CD4-positive, alpha-beta T cell treated with Interferon alpha-2 for 1 hour (primary cell): ENCODE measurements at places on chromosomes 1 and 21.

DNA sequence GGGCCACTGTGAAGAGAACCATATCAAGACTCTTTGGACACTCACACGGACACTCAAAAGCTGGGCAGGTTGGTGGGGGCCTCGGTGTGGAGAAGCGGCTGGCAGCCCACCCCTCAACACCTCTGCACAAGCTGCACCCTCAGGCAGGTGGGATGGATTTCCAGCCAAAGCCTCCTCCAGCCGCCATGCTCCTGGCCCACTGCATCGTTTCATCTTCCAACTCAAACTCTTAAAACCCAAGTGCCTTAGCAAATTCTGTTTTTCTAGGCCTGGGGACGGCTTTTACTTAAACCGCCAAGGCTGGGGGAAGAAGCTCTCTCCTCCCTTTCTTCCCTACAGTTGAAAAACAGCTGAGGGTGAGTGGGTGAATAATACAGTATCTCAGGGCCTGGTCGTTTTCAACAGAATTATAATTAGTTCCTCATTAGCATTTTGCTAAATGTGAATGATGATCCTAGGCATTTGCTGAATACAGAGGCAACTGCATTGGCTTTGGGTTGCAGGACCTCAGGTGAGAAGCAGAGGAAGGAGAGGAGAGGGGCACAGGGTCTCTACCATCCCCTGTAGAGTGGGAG is 36.3 kb upstream of the TDRD10 start:
- no peak for DNase-seq

GRCh38 chr21:46492851-46493250 is 34.2 kb downstream of the DIP2A start:
- DNase-seq = no peak

DNA sequence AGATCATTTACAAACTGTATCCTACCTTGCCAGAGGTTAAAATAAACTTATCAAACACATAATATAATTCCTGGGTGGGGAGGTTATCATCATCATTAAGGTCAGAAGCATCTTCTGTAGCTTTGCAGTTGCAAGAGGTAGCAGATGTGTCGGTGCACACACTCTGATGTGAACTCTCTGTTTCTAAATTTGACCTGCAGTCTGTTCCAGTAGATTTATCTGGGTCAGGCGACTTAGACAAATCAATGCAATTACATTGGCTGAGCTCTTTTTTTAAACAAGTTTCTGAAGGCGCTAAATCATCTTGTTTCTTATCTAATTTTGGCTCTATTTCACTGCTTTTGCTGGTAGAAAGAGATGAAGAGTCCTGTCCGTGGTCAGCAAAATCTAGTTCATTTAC is 70.4 kb downstream of the PRPF38A start:
- no peak for DNase-seq

DNA sequence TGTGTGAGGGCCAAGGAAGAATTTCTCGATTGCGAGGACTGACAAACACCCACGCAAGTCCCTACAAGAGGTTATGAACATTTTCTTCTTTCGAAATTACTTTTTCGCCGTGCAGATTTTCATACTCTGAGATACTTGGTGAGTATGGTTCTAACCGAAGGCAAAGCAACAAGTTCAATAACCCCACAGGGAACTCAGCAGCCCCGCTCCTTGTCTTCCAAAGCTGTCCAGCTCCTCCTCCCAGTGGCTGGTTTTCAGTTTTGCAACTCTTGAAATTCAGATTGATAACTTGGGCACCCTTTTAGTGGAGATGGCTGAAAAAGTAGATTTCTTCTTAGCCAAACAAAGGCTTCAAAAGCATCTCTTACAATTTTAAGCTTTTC is 154.4 kb downstream of the SETD4 start:
- no peak for DNase-seq

GRCh38 chr1:68331117-68331865 is 99.0 kb upstream of the WLS start:
- DNase-seq = no peak

- no peak for DNase-seq
Measured at GRCh38 chr21:41316200-41317062, at the start of gene FAM3B. FAM3B (plus strand) TSS chr21:41316801; CDS start chr21:41316880, 79 bp downstream.

GRCh38 chr1:191699343-191699742 is 458.9 kb upstream of the RGS18 start:
- no peak for DNase-seq
